Prostate gland (tissue), 2 donors: ENCODE measurements at places on chromosomes 13 and 19. TPM values are rescaled to one million over a fixed set of nuclear protein-coding genes. Genes with fewer than 3 reads are reported as not detected.

GPR12 gene
- total RNA-seq = not detected

NEK3 gene
- 12.9 TPM for total RNA-seq

B3GNT8 gene
- total RNA-seq = 11.6 TPM

TRIP10 gene
- 37.0 TPM for total RNA-seq

- no peak for DNase-seq
- no peak overlapping the region for H3K4me3 ChIP-seq
- no peaks in the 10 kb centered on the region for H3K36me3 ChIP-seq
- H3K27me3 ChIP-seq = no peaks in the 10 kb centered on the region
Measured at GRCh38 chr13:32445461-32445860, 17.5 kb upstream of the N4BP2L1 start.

DNA sequence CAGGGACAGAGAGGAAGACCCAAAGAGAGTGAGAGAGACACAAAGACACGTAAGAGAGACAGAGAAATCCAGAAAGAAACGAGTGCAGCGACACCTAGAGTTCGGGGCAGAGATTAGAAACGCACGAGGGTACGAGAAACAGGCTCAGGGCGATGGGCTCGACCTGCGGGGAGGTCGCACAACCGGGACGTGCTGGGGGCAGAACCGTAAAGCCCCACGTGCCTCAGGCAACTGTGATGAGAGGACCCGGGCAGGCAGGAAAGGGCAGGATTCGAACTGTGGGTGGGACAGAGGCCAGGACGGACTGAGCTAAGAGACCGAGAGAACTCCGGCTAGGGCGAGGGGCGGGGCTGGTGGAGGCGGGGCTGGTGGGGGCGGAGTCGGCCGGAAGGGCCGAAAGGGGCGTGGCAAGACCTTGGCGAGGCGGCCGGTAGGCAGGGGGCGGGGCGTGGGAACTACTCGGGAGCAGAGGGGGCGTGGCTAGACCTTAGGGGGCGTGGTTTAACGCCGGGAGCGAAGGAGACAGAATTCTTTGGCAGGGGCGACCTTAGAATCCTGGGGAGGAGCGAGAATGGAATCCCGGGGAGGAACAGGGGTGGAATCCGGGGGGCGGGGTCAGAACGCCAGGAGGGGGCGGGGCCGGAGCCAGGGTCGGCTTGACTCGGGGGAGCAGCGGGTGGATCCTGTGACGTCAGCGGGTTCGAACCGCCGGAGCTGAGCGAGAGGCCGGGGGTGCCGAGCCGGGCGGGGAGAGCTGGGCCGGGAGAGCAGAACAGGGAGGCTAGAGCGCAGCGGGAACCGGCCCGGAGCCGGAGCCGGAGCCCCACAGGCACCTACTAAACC is at the start of gene NECTIN2:
Gene NECTIN2 (plus strand): TSS at position 686 of the 843 bp plus-strand sequence. CDS start 229 bp downstream, outside the sequence.
- H3K4me1 ChIP-seq = peaks cover 11% of the 10 kb centered on the region
- H3K36me3 ChIP-seq = no peaks in the 10 kb centered on the region
- H3K27ac ChIP-seq = peak within 1 kb of the TSS; percentile 100
- H3K4me3 ChIP-seq = peak within 1 kb of the TSS; percentile 99
- DNase-seq = peak; percentile 100

GRCh38 chr13:37685206-37685605 is 86.6 kb upstream of the POSTN start:
- H3K36me3 ChIP-seq = no peaks in the 10 kb centered on the region
- H3K27me3 ChIP-seq = no peaks in the 10 kb centered on the region
- H3K4me3 ChIP-seq = no peak overlapping the region
- H3K4me1 ChIP-seq = no peaks in the 10 kb centered on the region
- DNase-seq = no peak

DNA sequence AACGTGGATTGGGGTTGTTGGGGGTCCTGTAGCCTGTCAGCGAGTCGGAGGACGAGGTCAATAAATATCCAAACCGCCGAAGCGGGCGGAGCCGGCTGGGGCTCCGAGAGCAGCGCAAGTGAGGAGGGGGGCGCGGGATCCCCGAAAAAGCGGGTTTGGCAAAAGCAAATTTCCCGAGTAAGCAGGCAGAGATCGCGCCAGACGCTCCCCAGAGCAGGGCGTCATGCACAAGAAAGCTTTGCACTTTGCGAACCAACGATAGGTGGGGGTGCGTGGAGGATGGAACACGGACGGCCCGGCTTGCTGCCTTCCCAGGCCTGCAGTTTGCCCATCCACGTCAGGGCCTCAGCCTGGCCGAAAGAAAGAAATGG is 754 bp upstream of the SIX5 start:
- H3K36me3 ChIP-seq = no peaks in the 10 kb centered on the region
- H3K27ac ChIP-seq = peak overlapping the region; percentile 99
- H3K4me3 ChIP-seq = peak overlapping the region; percentile 79
- H3K27me3 ChIP-seq = no peaks in the 10 kb centered on the region
- peaks cover 22% of the 10 kb centered on the region for H3K4me1 ChIP-seq
